A172 (cell line): ENCODE measurements at places on chromosomes 5 and 9. TPM values are rescaled to one million over a fixed set of nuclear protein-coding genes. Genes with fewer than 3 reads are reported as not detected.

DNA sequence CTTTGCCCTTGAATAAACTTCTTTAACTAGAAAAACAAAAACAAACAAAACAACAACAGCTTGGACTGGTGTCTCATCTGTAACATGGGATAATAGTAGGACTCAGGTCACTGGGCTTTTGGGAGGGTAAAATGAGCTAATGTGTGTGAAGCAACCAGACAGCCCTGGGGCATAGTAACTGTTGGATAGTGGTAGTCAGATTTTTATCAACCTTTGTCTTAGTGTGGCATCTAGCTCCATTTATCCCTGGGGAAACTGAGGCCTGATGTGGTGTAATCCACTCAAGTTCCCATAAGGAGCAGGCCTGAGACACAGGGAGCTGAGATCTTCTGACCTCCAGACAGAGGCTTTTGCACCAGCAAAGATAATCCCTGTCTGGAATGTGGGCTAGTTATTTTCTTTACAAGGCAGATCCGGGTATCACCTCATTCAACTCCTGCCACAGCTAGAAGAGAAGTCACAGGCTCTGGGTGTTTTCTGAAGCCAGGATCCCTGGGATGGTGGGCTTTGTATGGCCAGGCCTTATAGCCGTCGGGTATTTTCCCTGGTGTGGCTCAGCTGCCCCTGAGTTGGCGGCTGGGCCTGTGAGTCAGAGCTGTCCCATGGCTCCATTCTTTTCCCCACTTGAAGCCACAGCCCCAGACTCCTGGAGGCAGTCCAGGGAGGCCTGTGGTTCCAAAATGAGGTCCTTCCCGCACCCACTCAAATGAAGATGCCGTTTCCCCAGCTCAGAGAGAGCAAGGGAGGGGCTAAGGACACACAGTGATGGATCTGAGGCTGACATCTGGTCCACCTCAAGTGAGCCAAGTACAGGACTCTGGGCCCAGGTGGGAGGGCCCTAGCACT, 26.1 kb upstream of the CSF1R start:
- DNase-seq: peak; percentile 94

GRCh38 chr9:129258124-129258822, 80.2 kb upstream of the IER5L start:
- peak; percentile 41 for DNase-seq

- no peak for DNase-seq
Observed at GRCh38 chr5:116573702-116574366, 789 bp downstream of the SEMA6A start.

DNA sequence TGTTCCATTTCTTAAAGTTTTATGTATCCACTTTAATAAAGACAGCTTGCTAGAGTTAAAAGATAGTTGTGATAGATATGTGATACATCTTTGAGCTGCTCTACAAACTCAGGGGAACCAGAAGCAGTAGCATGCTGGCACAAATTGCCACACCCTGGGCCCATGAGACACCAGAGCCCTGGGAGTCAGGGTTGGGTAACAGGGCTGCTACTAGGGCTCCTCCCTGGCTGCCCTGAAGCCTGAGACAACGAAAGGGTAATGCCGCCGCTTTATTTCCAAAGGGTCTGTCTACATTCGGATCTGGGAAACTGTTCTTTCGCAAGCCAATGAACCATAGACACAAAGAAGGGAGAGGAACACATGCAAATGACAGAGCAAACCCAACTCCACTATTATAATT, 29.2 kb downstream of the PTPN3 start:
- no peak for DNase-seq

- no peak for DNase-seq
Observed at GRCh38 chr5:121325930-121326329, 525.8 kb upstream of the FTMT start.

DNA sequence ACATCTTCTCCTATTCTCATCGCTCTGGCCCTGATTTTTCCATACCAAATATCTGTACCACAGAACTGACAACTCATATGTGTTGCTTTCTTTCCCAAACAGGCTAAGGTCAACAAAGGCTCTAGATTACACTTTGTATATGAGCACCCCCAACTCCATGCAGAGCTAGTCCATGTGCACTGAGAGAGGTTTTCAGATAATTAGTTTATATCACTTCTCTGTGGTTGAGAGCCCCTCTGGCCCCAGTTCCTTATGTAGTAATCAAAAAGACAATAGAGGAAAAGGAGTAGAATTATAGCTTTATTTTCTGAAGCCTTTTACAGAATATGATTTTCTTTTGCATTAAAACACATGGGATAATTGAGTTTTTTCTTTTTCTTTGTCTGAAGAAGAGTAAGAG, 120.0 kb downstream of the TRIO start:
- DNase-seq: no peak

- no peak for DNase-seq
Observed at GRCh38 chr9:99351647-99352046, 129.6 kb downstream of the SEC61B start.

DNA sequence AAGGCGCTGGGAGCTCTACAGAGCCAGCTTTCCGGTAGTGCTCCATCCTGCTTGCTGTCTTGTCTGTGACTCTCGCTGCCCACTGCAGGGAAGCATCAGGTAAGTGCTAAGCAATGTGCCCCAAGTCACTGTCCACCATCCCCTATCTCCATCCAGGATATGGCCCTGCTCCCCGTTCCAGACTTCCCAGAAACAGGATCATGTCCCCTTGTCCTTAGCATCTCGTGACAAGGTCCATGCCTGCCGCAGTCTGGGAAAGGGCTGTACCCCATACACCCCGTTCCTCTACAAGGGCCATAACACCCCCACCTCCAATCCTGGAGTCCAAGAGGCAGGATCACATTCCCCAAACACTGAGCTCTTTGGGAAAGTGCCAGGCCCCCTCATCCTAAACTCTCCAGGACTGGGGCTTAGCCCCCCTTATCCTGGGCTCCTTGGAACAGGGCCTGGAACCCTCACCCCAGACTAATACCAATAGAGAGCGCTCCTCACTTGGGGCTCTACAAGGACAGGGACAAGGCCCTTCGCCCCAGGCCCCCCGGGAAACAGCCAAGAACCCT, 566 bp downstream of the RPP25L start:
- no peak for DNase-seq

DNA sequence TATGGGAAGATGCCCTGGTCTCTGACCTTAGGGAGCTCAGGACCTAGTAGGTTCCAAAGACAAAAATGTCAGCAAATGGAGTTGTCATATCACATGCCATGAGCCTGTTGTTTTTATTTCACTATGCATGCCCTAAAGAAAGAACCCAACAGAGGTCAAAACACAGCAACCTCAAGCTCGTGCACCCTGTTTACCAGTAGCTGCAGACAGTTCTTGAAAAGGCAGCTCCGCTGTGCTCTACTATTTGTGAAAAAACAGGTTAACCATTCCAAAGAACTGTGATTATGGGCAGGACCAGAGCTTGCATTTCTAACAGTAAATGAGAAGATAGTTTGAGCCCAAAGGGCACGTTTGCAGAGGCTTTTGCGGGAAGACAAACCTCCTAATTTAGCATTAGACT, 22.8 kb downstream of the ITK start:
- no peak for DNase-seq

DNA sequence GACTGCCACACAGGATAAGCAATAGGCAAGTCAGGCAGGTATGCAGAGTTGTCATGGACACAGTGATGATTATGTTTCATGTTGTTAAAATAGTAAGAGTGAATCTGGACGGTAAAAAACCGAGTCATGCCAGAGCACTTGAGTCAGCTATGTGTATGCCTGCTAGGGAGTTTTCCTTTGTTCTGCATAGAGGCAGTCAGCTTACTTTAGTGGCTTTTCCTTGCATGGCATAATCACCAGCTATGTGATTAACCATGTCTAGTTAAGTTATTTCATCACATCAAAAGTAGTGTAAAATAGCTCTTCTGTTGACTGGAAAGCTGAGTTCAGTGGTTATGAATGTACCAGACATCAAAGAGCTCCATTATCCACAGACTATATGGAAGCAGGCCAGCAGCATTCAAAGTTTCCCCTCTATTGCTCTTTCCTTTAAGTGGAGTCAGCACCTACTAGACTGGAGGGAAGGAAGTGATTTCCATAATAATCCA, 989.8 kb downstream of the TLE1 start:
- peak; percentile 26 for DNase-seq

DNA sequence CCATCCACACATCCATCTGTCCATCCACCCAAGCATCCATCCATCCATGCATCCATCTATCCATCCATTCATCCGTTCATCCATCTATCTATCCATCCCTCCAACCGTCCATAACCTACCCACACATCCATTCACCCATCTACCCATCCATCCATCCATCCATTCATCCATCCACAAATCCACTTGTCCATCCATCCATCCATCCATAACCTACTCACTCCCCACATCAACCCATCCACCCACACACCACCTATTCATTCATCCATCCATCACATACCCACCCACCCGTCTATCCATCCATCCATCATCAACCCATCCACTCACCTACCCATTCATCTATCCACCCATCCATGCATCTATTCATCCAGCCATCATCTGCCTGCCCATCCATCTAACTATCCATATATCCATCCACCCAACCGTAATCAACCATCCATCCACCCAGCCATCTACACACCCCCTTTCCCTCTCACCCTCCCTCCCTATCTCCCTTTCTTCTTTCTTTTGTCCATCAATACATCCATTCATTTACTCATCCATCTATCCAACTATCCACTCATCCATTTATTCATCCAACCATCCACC, 43.6 kb upstream of the CLPTM1L start:
- DNase-seq: no peak

DNA sequence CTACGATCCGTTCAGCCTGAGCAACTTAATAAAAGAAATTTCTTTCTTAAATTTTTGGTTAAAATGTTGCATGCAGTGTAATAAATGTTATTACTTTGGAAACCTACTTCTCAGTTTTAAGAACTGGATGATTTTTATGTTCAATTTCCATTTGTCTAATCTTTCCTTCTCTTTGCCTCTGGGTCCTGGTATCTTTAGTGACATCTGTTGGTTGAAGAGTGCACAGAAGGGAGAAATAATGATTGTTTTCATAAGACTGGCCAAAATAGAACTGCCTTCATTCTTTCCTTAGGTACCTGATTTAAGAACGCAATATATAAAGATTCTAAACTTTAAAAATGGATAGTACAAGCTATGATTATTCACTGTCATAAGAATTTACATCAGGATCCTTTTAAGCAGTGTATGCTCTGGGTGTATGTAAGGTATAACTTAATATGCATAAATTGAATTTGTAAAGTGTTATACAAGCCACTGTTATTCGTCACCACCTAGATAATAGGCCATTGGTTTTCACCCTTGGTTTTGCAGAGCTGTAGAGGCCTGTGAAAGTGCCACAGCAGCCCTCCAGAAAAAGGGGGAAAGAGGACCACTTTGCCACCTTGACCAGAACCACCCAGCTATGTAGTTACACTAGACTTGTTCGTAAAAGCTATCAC, 82.8 kb upstream of the TLX3 start:
- no peak for DNase-seq

DNA sequence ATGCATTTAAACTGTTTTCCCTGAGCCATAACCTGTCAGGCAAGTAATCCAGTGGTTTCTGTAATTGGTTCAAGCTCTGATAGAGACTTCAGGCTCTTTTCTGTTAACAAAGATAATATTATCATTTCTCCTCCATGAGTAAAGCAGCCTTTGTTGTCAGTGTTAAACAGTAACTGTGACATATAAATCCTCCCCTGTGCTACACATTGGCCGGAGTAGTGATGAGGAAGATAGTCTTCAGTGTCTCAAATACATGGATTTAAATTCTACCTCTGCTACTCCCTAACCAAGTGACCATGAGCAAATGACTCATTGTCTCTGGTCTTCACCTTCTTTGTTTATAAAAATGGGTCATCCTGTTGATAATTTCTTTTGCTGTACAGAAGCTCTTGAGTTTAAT, 615.5 kb upstream of the CHD1 start:
- peak; percentile 13 for DNase-seq

DNA sequence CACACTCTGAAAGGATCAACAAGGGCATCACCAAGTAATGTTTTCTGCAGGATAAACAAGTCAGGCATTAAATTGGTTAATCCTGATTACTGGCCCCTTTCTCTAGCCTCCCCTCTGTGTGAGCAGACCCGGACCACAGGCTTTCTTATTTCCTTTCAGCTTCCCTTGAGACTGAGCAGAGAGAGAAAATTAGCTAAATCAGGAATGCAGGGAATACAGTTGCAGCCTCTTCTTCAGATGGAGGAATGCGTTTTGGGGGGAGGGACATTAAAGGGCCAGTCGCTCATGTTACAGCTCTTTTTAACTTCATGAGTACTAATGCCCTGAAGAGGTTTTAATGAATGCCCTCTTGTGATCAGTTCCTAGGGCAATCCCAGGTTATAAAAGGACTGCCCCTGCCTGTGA, 19.8 kb downstream of the PCDHAC2 start:
- no peak for DNase-seq

- DNase-seq: no peak
Observed at GRCh38 chr5:157108976-157109375, at the start of gene HAVCR2. Gene HAVCR2, minus strand, starts transcription at chr5:157109044. Its CDS starts 61 bp downstream, at chr5:157108983.

GRCh38 chr9:95981761-95982390, 106.4 kb downstream of the ERCC6L2 start:
- no peak for DNase-seq

GRCh38 chr5:11684607-11685006, 219.6 kb downstream of the CTNND2 start:
- no peak for DNase-seq

SPINK1 gene
- total RNA-seq: 0.72 and 55.3 TPM in 2 replicates

EFNA5 gene
- 3.0 and 3.4 TPM in 2 replicates for total RNA-seq

HTR4 gene
- not detected in 2 replicates for total RNA-seq

ENHO gene
- 0.43 and 1.1 TPM in 2 replicates for total RNA-seq

SH3RF2 gene
- 5.9 TPM in 2 replicates for total RNA-seq

NIPSNAP3A gene
- total RNA-seq: 103 and 105 TPM in 2 replicates

PRR16 gene
- 1.9 and 4.0 TPM in 2 replicates for total RNA-seq

CXXC5 gene
- 162 and 189 TPM in 2 replicates for total RNA-seq

TAF11L13 gene
- not detected in 2 replicates for total RNA-seq

C9orf85 gene
- 10.9 and 16.5 TPM in 2 replicates for total RNA-seq

HIGD2A gene
- 186 and 199 TPM in 2 replicates for total RNA-seq

PPP1R26 gene
- 30.9 and 32.7 TPM in 2 replicates for total RNA-seq

GHR gene
- total RNA-seq: 0.53 and 1.1 TPM in 2 replicates
